ENCODE measurements at places on chromosomes 13 and 19.

- DNase-seq, result peak; percentile 74
These were observed at the start of gene ANGPTL4 for GRCh38 chr19:8363803-8364771. Gene ANGPTL4 (plus strand): TSS chr19:8364155. CDS start chr19:8364322, 167 bp downstream.

DNA sequence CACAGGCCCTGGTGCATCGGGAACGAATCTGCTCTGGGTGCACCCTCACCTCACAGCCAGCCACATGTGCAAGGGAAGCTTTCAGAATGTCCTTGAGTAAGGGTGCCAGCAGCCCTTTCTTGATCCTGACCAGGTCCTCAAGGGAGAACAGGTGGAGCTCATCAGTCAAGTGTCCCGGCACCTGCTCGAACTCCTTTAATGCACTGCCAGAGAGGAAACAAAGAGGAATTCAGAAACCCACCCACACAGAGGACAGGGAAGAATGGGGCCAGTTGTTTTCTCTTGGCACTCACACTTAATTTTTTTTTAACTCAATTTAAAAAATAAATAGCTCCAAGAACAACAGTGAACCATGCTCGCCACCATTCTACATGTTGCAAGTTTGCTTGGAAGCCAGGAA is 41.7 kb downstream of the RUBCNL start:
- DNase-seq, result no peak

- DNase-seq, result peak; percentile 6
These were observed 187.9 kb downstream of the TEX29 start for GRCh38 chr13:111508164-111508870.

GRCh38 chr13:73781384-73781783 is 352.8 kb downstream of the KLF12 start:
- no peak for DNase-seq

DNA sequence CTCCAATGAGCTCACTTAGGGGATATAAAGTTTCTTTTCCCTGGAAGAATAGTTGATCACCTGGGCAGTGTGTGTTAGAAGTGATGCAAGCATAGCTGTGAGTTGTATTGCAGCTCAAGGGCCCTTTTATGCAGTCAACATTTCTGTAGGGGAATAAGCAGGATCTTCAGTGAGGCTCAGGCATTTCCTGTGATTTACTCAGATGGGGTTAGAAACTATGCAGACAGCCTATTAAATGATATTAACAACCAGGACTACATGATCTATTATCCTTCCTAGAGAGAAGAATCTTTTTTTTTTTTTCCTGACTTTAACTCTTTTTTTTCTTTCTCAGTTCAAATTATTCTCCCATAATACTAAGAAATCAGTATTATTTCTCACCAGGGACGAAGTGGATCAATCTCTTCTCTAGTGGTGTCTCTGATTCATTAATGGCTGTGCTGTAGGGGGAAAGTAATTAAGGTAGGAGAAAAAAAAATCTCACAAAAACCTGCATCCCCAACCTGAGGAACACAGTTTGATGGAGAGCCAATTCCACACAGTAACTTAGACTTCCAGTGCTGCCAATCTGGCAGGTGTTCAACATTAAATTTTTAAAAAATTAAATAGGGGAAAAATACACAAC is 126.4 kb upstream of the SLC10A2 start:
- no peak for DNase-seq

GRCh38 chr13:29568731-29569130 is 26.8 kb downstream of the SLC7A1 start:
- no peak for DNase-seq

DNA sequence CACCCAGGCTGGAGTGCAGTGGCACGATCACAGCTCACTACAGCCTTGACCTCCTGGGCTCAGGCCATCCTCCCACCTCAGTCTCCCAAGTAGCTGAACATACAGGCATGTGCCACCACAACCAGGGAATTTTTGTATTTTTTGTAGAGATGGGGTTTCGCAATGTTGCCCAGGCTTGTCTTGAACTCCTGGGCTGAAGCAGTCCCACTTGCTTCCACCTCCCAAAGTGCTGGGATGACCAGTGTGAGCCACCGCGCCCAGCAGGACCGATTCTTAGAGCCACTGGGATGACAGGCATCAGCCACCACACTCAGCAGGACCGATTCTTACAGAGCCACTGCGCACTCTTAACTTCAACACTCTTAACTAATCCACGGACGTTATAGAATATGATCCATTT is 54.9 kb upstream of the RANBP3 start:
- DNase-seq, result no peak

DNA sequence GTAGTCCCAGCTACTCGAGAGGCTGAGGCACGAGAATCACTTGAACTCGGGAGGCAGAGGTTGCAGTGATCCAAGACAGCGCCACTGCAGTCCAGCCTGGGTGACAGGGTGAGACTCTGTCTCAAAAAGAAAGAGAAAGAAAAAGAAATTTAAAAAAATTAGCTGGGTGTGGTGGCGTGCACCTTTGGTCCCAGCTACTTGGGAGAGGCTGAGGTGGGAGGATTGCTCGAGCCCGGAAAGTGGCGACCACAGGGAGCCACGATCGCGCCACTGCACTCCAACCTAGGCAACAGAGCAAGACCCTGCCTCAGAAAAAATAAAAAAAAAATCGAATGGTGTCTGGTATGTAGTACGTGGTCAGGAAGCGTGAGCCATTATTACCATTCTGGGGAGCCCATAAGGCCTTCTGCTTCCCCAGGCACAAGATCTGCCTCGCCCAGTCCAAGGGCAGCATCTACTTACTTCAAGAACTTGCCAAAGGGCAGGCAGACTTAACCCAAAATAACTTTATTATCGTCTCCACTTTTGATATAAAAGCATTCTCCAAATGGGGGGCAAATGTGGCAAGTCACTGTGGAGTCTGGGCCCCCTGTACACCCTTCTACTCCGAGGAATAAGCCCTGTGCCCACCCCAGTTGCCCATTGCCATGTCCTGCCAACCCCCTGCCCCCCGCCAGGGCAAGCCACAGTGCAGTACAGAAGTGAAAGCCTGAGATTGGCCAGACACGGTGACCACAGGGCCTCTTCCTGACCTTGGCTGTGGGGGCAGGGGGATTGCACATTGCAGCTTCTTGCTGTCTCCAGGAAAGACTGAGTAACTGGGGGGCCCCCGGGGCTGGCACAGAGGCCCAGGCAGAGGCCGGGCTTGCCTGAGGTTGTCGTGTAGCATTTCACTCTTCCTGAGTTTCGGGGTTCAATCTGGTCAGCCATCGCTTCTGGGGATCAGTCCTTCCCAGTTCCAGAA is 12.6 kb downstream of the CCL25 start:
- DNase-seq, result no peak

DNA sequence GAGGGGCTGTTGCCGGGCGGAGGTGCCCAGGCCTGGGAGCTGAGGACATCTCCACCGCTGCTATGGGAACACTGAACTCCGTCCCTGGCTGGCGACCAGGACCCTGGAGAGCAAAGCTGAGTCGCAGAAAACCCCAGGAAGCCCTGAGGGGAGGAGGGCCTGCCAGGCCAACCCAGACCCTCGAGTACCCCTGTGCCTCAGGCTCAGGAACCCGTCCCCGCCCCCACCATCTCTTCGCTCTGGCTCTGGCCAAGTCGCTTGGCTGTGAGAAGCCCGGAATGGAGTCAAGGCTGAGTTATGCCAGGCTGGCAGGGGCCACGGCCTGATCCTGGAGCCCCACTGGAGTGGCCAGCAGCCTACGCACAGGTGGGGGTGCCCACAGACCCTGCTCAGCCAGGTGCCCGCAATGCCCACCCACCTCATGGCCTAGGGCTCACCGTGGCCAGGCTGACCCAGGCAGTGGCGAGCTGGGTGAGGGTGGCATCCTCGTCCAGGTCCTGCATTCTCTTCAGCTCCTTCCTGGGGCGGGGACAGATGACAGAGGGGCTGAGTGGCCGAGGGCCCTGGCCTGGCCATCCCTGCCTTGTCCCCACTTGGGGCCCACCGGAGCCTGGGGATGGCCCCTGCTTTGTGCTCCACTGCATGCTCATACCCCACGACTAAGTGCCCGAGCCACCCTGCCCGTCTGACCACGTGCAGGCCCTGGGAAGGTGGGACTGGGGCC is 8.5 kb upstream of the CERS1 start:
- no peak for DNase-seq

DNA sequence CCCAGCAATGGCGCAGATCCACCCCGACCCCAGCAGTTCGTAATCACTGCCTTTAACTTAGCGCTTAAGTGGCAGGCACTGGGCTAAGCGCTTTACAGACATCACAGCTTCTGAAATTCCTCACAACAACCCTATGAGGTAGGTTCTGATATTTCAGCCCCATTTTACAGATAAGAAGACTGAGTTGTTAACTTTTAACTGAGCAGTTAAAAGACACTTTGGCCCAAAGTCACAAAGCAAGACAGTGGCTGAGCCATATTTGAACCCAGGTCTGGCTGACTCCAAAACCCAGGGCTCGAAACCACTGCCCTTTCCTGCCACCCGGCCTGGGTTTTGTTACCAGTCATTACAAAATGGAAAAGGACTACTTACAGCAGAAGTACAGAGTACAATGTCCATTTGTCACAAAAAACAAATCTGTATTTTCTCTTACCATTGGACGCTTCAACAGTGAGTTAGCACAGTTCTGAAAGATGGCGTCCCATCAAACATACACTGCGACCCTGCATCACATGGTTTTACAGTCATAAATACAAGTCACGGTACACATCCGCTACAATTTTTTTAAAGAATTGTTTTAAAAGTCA is 8.5 kb downstream of the HNRNPL start:
- no peak for DNase-seq

GRCh38 chr19:16400911-16401591 is 70.7 kb downstream of the EPS15L1 start:
- no peak for DNase-seq

- no peak for DNase-seq
These were observed 101.1 kb downstream of the DNAJC15 start for GRCh38 chr13:43124490-43124889.

- no peak for DNase-seq
These were observed 10.8 kb upstream of the PRKD2 start for GRCh38 chr19:46727757-46728156.

GRCh38 chr13:30465343-30465592 is 468 bp downstream of the HMGB1 start:
- DNase-seq, result no peak

- no peak for DNase-seq
These were observed 8.5 kb upstream of the XPO4 start for GRCh38 chr13:20911037-20911436.

DNA sequence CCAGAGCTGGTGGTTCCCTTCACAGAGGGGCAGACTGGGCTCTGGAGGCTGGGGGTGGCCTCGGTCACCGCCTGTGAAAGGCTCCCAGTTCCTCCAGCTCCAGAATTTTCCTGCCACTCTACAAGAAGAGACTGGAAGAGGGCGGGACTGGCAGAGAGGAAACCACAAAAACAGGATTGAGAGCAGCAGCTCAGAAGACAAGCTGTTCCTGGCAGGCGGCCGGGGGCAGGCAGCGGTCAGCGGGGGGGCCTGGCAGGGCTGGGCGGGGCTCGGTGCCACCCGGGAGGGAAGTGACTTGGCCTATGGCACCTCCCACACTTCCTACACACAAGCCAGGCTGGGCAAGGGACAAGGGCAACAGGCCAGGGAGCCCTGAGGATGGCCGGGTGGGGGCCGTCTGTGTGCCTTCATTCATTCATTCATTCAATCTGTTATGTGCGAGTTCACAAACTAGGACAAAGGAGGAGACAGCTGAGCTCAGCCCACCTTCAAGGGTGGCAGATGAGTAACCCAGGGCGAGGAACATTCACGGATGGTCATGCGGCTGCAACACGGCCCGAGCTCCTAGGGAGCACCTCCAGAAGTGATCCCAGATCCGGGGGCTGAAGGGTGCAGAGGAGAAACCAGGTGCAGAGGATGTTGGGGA is 16.9 kb upstream of the BTBD2 start:
- no peak for DNase-seq

GRCh38 chr13:105153611-105154010 is 1381.9 kb downstream of the EFNB2 start:
- DNase-seq, result no peak

GRCh38 chr13:45690636-45691035 is 11.5 kb upstream of the CBY2 start:
- DNase-seq, result no peak

DNA sequence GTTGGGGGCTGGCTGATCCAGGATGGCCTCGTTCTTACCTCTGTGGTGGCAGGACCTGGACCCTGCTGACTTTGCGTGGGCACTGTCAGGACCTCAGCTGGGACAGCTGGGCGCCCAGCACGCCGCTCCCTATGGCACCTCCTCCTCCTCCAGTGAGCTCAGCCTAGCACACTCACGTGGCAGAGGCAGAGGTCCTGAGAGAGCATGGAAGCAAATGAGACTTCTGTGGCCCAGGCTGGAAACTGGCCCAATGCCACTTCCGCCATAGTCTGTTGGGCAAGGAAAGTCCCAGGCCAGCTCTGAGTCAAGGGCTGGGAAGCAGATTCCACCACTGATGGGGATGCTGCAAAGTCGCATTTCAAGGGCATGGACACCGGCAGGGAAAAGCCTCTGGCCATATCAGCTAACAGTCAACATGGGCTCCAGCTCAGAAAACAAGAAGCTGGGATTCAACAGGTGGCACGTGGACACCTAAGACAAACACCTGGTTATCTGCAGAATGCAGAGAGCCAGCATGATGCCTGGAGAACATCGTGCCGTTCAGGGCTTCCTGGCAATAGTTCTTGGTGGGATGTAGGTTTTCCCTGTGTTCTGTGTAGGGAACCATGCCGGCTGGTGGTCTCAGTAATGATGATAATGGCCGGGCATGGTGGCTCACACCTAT is 16.7 kb downstream of the MYBPC2 start:
- no peak for DNase-seq

DNA sequence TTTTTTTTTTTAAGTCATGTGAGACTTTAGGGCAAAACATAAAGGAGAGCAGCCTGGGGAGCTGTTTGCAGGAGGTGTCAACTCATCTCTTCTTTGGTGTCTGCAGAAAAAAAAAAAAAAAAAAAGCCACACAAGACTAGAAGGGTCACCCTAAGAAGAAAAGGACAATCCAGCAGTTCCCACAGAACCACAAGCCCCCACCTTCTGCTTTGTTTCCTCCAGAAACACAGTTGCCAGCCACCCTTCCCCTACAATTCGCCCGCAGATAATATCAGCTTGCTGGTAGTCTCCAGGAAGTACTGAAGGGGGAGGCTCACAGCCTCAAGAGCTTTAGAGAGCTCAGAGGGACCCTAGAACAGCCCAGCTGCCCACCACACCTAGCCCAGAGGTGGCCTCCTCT is 22.3 kb upstream of the ZBTB7A start:
- DNase-seq, result no peak

DNA sequence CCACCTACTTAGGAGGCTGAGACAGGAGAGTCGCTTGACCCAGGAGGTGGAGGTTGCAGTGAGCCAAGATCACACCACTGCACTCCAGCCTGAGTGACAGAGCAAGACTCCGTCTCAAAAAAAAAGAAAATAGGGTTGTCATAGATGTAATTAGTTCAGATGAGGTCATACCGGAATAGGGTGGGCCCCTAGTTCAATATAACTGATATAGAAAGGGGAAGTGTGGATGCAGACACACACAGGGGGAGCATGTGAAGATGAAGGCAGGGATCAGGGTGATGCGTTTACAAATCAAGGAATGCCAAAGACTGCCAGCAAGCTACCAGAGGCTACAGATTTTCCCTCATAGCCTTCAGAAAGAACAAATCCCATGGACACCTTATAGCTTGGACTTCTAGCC is 24.3 kb upstream of the EEF1AKMT1 start:
- no peak for DNase-seq
